Aortic smooth muscle cell (primary cell): ENCODE measurements at places on chromosomes 4 and X. TPM values are rescaled to one million over a fixed set of nuclear protein-coding genes. Genes with fewer than 3 reads are reported as not detected.

The PNMA3 gene
- total RNA-seq: 0.06 TPM in 1 of 2 replicates, not detected in the other

The ARHGAP6 gene
- total RNA-seq: 9.9 and 11.0 TPM in 2 replicates

The AGTR2 gene
- not detected in 2 replicates for total RNA-seq

The RHOH gene
- not detected in 2 replicates for total RNA-seq

The PROM1 gene
- total RNA-seq: 0.12 TPM in 1 of 2 replicates, not detected in the other

The TXK gene
- total RNA-seq: 0.13 and 0.56 TPM in 2 replicates

The HSFX1 gene
- 0.66 and 0.75 TPM in 2 replicates for total RNA-seq

The AFF2 gene
- 0.25 and 0.40 TPM in 2 replicates for total RNA-seq

The CXCL8 gene
- total RNA-seq: 2.1 and 6.2 TPM in 2 replicates

The ARR3 gene
- not detected in 2 replicates for total RNA-seq

The TLR3 gene
- total RNA-seq: 3.7 and 6.9 TPM in 2 replicates
